GM19239 (cell line): ENCODE measurements at places on chromosomes 1 and 21.

GRCh38 chr21:44455524-44456213 lies 359 bp downstream of the LRRC3 start:
- DNase-seq: peak; percentile 75

- no peak for DNase-seq
Measured at GRCh38 chr21:41466024-41466820, 40.2 kb downstream of the MX1 start.

DNA sequence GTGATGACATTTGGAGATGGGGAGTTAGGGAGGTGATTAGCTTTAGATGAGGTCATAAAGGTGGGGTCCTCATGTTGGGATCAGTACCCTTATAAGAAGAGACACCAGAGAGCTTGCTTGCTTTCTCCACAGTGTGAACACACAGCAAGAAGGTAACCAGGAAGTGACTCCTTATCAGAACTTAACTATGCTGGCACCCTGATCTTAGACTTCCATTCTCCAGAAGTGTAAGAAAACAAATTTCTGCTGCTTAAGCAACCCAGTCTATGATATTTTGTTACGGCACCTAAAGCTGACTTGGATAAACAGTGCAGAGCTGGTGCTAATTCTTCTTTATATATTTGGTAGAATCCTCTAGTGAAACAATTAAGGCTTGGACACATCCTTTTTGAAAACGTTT lies 346.0 kb downstream of the AGBL4 start:
- DNase-seq: no peak

- DNase-seq: no peak
Measured at GRCh38 chr1:45573231-45573804, 10.5 kb upstream of the NASP start.

DNA sequence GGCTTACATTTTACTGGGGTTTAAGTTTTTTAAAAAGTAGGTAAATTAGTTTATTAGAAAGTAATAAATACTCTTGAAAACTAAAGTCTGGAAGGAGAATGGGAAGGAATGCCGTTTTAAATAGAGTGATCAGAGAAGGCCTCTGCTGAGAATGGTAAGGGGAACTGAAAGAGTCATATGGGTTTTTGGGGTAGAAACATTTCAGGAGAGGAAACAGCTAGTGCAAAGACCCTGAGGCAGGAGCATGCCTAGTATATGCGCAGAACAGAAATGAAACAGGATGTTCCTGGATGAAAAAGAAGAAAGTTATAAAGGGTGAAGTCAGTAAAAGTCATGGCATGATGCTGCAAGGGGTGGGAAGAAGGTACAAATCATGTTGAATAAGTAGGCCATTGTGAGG lies 38.9 kb downstream of the ZC3H11B start:
- DNase-seq: no peak

- DNase-seq: no peak
Measured at GRCh38 chr1:164064501-164064900, 494.5 kb upstream of the PBX1 start.

GRCh38 chr1:50853325-50853724 lies 106.7 kb downstream of the FAF1 start:
- no peak for DNase-seq

GRCh38 chr1:4778056-4778455 lies 123.6 kb downstream of the AJAP1 start:
- no peak for DNase-seq

DNA sequence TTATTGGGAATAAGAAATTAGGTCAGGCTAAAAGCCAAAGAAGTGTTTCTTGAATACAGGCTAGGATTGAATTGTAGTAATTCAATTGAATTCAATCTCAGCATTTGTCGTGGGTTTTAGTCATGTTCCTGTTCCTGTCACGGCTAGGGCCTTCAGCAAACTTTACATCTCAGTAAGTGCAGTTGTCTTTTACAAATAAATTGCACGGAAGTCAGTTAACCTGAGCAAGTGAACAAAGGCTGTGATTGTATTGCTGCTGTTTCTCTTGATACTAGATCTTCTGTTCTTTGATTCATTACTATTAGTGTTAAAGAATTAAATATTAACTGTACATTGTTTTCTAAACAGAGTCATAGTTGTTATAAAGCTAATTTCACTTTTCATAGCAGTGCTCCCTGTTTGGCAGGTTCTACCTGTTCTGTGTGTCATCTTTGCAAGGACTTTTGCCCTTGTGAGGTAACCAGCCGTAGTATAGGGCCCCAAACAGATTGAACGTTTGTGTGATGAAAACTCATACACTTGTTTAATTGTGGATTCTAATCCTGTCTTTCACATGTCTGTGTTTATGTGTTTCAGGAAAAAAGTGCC lies 164.4 kb downstream of the EDEM3 start:
- DNase-seq: no peak

GRCh38 chr1:42380586-42381279 lies at the start of gene RIMKLA:
TSS of gene RIMKLA (plus strand) at chr1:42380792. CDS start at chr1:42380935, 143 bp downstream.
- DNase-seq: peak; percentile 86

GRCh38 chr1:55181666-55182065 lies 33.5 kb downstream of the USP24 start:
- DNase-seq: no peak

DNA sequence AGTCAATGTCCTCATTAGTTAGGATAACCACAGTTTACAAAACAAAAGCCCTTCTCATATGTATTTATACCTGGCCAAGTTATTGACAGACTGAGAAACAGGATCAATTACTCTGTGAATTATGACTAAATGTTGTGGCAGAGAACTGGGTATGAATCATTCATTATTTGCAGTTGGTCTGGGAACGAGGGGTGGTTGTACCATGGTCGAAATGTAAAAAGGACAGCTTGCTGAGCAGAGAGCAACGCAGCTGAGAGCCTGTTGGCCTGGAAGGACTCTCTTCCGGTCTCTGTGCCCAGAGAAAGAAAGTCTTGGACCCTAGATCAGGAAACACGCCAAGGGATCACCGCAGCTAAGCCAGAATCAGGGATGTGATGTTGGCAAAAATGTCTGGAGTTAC lies 169.6 kb downstream of the DISC1 start:
- no peak for DNase-seq

DNA sequence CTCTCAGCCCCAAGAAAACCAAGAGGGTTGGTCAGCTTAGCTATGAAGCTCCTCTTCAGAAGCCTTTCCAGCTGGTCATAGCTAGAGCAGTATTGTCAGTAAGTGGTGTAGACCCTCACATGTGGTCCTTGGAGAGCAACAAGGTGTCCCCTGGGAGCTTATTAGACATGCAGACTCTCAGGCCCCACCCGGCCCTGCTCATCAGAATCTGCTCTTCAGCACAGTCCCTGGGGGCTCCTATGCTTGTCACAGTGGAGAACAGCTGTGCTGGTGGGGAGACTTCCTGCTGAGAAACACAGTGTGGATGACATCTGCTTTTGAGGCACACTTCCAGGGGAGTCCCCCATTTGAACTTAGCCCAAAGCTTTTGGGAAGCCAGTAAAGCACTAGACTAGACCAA lies 21.9 kb upstream of the NEK2 start:
- peak; percentile 31 for DNase-seq

DNA sequence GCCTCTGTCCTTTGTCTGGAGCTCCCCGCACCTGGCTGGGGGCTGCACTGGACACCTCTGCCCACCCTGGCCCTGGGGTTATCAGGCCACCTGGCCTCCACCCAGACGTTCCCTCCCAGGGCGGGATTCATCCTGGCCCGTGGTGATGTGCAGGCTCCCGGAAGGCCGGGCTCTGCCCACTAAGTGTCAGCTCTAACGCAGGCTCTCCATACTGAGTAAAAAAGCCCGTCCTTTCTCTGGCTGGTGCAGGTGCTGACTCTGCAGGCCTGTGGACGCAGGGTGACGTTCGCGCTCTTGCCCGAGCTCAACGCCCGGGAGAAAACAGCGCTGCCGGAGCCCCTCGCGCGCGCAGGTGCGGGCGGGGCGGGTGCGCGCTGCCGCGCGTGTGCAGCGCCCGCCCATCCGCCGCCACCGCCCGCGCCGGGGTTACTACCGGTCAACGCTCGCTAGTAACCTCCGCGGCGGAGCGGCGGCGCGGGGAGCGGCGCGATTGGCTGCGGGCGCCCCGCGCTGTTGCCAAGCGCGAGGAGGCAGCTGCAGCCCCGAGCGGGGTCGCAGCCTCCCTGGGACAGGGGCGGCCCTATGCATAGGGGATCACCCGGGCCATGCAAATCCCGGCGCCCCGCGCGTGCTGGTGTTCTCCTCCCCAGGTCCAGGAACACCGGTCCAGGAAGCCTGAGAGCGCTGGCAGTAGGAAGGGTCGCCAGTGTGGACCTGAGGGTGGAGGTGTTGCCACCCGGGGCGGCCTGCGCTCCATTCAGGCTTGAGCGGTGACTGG lies 15.7 kb downstream of the ABCG1 start:
- peak; percentile 45 for DNase-seq

GRCh38 chr1:175503538-175503937 lies 239.9 kb downstream of the TNR start:
- DNase-seq: no peak

DNA sequence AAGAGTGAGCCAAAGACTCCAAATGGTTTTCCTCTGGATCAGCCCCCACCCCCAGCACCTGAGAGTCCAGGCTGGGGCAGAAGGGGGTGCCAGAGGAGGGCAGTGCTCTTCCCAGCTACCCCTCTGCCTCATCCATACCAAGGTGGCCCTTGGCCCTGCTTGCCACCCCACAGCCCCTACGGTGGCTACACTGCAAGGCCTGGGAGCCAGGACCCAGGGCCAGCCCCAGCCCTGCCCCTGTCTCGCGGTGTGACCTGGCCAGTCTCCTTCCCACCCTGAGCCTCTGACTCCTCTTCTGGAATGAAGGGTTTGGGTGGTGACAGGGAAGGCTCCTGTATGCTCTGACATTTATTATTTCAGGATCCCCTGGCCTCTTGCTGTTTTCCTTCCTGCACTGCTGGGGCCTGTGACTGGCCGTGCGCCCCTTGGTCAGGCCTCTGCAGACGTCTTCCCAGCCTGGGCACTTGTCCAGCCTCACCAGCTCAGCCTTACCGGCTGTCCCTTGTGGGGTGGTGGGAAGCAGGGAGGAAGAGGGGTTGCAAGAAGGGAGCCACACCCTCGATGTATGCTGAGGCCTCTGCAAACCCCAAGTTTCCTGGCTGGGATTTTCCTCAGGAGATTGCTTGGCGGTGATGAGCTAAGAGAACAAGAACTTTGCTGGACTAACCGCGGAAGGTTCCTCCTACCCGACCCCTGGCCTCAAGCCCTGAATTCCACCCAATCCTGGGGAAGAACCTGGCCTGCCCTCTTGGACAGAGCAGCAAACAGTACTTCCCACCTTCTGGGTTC lies 13.5 kb downstream of the ASAP3 start:
- no peak for DNase-seq

GRCh38 chr1:27130798-27131197 lies 24.1 kb downstream of the SLC9A1 start:
- DNase-seq: no peak

- no peak for DNase-seq
Measured at GRCh38 chr1:68470388-68470970, 20.7 kb upstream of the RPE65 start.

DNA sequence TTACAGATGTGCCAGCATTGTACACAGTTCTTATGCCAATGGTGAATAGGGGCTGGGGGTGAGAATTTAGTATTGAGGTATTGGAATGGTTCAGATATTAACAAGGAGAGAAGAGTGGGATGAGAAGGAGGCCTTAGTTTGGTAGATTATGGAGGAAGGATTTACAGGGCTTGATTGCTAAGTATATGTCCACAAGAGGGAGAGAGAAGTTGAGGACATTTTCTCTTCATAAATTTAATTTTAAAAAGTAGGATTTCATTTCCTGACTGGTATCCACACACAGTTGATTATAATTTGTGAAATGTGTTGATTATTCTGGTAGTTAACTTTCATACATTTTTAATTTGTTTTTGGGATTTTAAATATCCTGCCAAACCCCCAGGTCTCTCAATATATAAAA lies 213.0 kb downstream of the ADGRL2 start:
- no peak for DNase-seq

- DNase-seq: no peak
Measured at GRCh38 chr1:100391675-100392074, 39.4 kb downstream of the CDC14A start.
